ENCODE measurements at places on chromosomes 4 and X.

- DNase-seq = no peak
Measured at GRCh38 chr4:38818441-38818976, 13.9 kb upstream of the TLR1 start.

GRCh38 chrX:154649503-154650220 is 3.7 kb downstream of the CTAG2 start:
- DNase-seq = no peak

DNA sequence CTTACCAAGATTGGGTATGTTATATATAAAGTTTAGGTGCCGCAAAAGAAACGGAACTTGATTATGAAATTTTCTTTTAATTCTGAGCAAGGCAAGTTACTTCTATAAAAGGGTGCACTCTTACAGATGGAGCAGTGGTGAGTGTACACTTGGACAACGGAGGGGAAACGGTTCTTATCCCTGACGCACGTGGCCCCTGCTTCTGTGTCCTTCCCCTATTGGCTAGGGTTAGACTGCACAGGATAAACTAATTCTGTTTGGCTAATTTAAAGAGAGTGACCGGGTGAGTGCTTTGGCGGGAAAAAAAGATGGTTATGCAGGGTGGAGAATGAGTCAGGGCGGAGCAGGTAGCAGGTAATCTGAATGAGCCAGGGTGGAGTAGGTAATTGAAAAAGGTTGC is 149.5 kb downstream of the GC start:
- no peak for DNase-seq

GRCh38 chrX:104972737-104973136 is 247.8 kb downstream of the TEX13A start:
- DNase-seq = no peak

DNA sequence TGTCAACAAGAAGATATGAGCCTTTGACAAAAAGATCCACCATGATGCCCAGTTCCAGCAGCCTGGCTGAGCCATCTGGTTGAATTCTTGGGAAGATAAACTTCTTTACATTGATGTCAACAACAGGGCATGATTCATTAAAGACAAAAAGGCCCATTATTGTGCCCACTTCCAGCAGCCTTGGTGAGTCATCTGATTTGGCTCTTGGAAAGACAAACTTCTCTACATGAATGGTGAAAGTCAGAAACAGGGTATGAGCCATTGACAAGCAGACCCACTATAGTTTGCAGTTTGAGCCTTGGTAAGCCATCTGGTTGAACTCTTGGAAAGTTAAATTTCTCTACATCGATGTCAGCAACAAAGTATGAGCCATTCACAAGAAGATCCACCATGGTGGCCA is 4.1 kb upstream of the CSF2RA start:
- DNase-seq = no peak
